ENCODE measurements at places on chromosomes 5 and 9. TPM values are rescaled to one million over a fixed set of nuclear protein-coding genes. Genes with fewer than 3 reads are reported as not detected.

GARIN3 gene
- polyA plus RNA-seq, result not detected

- no peaks in the 10 kb centered on the region for H3K36me3 ChIP-seq
- H3K4me3 ChIP-seq, result no peak overlapping the region
- H3K27ac ChIP-seq, result no peak overlapping the region
- no peaks in the 10 kb centered on the region for H3K27me3 ChIP-seq
- no peak for DNase-seq
- peaks cover 14% of the 10 kb centered on the region for H3K4me1 ChIP-seq
Measured at GRCh38 chr9:89655990-89656657, 51.3 kb downstream of the GADD45G start.

- no peaks in the 10 kb centered on the region for H3K4me1 ChIP-seq
- no peaks in the 10 kb centered on the region for H3K36me3 ChIP-seq
- H3K27me3 ChIP-seq, result peaks cover 3% of the 10 kb centered on the region
- no peak overlapping the region for H3K4me3 ChIP-seq
Measured at GRCh38 chr5:136992796-136993489, 506.2 kb downstream of the SPOCK1 start.

- H3K27ac ChIP-seq, result no peak overlapping the region
- no peak for DNase-seq
- no peaks in the 10 kb centered on the region for H3K36me3 ChIP-seq
- H3K4me3 ChIP-seq, result no peak overlapping the region
Measured at GRCh38 chr5:31605920-31606319, 33.0 kb upstream of the PDZD2 start.

STPG3 gene
- 3.4 TPM for polyA plus RNA-seq

DNA sequence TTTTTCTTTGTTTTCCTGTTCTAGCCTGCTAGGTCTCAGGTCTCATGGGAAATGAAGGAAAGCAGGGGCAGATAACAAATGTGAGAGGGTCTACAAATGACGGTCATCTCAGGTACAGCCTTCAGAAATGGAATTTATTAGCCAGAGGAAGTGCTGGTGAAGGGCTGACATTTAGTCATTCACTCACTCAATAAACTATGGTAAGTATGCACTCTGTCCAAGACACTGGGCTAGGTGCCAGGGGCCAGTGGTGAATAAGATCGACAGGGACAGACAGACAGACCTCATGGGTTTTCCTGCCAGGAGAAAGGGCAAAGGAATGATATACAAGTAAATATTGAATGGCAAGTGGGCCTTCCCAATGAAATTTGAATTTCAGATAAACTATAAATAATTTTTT, 6.3 kb downstream of the PDE6A start:
- H3K4me1 ChIP-seq, result peaks cover 50% of the 10 kb centered on the region
- H3K36me3 ChIP-seq, result no peaks in the 10 kb centered on the region
- peak overlapping the region; percentile 95 for H3K27ac ChIP-seq
- no peak overlapping the region for H3K4me3 ChIP-seq
- no peaks in the 10 kb centered on the region for H3K27me3 ChIP-seq

GRCh38 chr5:72252574-72253155, 67.4 kb downstream of the MRPS27 start:
- DNase-seq, result no peak
- no peak overlapping the region for H3K27ac ChIP-seq
- no peak overlapping the region for H3K4me3 ChIP-seq
- no peaks in the 10 kb centered on the region for H3K27me3 ChIP-seq
- H3K4me1 ChIP-seq, result no peaks in the 10 kb centered on the region

DNA sequence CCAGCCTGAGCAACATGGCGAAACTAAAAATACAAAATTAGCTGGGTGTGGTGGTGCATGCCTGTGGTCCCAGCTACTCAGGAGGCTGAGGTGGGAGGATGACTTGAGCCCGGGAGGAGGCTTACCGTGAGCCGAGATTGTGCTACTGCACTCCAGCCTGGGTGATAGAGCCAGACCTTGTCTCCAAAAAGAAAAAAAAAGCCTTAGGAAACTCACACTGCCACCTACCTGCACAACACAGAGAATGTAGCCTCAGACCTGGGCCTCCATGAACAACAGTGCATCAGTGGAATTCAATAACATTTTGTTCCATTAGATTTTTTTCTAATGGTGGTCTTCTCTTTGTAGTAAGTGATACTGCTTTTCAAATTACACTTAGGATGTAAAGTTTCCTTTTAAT, 63.8 kb upstream of the RARS1 start:
- H3K27ac ChIP-seq, result no peak overlapping the region
- no peaks in the 10 kb centered on the region for H3K27me3 ChIP-seq
- H3K4me3 ChIP-seq, result no peak overlapping the region

DNA sequence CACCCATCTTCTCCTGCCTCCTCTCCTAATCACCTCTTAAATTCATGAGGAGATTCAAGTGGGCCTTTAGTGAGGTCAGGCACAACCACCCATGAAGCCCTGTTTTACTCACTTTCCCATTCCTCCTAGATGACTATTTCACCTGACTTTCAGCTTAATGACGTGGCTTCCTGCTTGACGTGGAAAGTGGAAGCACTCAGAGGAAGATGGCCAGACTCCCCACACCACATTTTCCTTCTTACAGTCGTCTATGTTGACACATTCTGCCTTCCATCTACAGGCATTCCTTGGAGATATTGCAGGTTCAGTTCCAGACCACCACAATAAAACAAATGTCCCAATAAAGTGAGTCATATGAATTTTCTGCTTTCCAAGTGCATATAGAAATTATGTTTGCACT, 146.4 kb upstream of the TAS2R1 start:
- no peaks in the 10 kb centered on the region for H3K27me3 ChIP-seq
- DNase-seq, result no peak
- no peaks in the 10 kb centered on the region for H3K36me3 ChIP-seq
- no peak overlapping the region for H3K27ac ChIP-seq
- no peak overlapping the region for H3K4me3 ChIP-seq

- no peaks in the 10 kb centered on the region for H3K4me1 ChIP-seq
- no peak overlapping the region for H3K27ac ChIP-seq
- H3K4me3 ChIP-seq, result no peak overlapping the region
- no peak for DNase-seq
Measured at GRCh38 chr5:66680804-66681203, 84.6 kb downstream of the MAST4 start.

GRCh38 chr9:36164372-36164771, 4.8 kb upstream of the CCIN start:
- peaks cover 11% of the 10 kb centered on the region for H3K4me1 ChIP-seq
- DNase-seq, result no peak
- peaks cover 2% of the 10 kb centered on the region for H3K27me3 ChIP-seq
- no peak overlapping the region for H3K27ac ChIP-seq

SLC36A3 gene
- not detected for polyA plus RNA-seq

- peaks cover 27% of the 10 kb centered on the region for H3K36me3 ChIP-seq
- H3K4me3 ChIP-seq, result no peak overlapping the region
- no peak overlapping the region for H3K27ac ChIP-seq
- no peaks in the 10 kb centered on the region for H3K27me3 ChIP-seq
- no peaks in the 10 kb centered on the region for H3K4me1 ChIP-seq
Measured at GRCh38 chr9:97904725-97905124, 17.6 kb downstream of the TRMO start.

GRM6 gene
- polyA plus RNA-seq, result 0.70 TPM

DNA sequence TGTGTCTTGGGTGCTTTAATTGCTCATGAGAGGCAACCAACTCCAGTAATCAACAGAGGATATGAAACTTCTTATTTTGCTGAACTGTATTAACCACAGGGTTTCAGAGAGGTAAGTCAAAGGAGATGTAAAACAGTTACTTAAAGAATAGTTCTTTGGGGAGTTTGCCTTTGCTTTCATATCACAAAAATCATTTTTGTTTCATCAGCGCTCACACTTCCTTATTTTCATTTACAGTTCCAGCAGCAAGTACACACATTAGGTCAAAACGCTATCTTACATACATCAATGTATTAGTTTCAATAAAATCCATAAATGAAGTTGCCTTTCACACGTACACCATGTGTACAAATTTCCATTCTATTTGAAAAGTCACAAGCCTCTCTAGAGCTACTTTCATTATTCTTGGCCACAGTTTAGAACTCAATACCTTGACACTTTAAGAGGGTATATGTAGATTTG, 50.1 kb downstream of the ST8SIA4 start:
- no peaks in the 10 kb centered on the region for H3K27me3 ChIP-seq
- H3K36me3 ChIP-seq, result peaks cover 2% of the 10 kb centered on the region
- H3K4me3 ChIP-seq, result no peak overlapping the region
